ENCODE measurements at places on chromosomes 6 and 20. TPM values are rescaled to one million over a fixed set of nuclear protein-coding genes. Genes with fewer than 3 reads are reported as not detected.
A peak's percentile ranks its signal among the peaks of the same experiment; 100 is the strongest.

GRCh38 chr6:112360498-112360897 lies 13.4 kb downstream of the RFPL4B start:
- no peaks in the 10 kb centered on the region for H3K4me1 ChIP-seq
- H3K36me3 ChIP-seq, result no peaks in the 10 kb centered on the region
- H3K27me3 ChIP-seq, result peaks cover 8% of the 10 kb centered on the region
- no peak overlapping the region for H3K27ac ChIP-seq
- no peak for DNase-seq

DNA sequence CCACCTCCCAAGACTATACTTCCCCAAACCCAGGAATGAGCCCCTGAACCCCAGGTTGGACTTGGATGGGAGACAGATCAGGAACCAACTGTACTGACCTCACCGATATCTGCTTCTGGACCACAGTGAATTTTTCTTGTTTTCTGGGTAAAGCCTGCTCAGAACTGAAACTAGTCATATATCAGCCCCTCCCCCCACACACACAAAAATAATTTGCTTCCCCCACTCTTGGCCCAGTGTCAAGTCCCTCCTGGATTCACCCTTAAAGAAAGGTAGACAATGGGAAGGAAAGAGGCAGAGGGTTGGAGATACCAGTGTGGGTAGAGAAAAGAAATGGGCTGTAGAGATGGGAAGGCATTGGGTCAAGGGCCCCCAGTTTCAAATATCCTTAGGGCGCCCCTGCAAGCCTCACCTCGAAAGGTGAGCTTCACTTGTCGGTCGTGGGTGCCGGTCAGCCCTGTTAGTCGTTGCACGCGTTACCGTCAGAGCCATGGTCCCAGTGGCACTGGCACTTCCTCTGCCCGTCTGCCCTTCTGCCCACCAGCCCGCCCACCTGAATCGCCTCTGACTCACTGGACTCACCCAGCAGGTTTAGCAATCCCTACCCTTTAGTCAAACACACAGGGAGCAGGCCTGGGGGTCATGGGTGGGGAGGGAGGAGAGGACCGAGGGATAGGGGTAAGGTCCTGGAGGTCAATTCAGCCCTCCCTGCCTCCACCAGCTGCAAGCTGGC lies 8.5 kb upstream of the SPAG4 start:
- H3K27ac ChIP-seq, result no peak overlapping the region
- peaks cover 7% of the 10 kb centered on the region for H3K27me3 ChIP-seq
- no peaks in the 10 kb centered on the region for H3K36me3 ChIP-seq
- H3K4me3 ChIP-seq, result no peak overlapping the region
- H3K4me1 ChIP-seq, result no peaks in the 10 kb centered on the region
- DNase-seq, result no peak

IMPG1 gene
- not detected for total RNA-seq

DNA sequence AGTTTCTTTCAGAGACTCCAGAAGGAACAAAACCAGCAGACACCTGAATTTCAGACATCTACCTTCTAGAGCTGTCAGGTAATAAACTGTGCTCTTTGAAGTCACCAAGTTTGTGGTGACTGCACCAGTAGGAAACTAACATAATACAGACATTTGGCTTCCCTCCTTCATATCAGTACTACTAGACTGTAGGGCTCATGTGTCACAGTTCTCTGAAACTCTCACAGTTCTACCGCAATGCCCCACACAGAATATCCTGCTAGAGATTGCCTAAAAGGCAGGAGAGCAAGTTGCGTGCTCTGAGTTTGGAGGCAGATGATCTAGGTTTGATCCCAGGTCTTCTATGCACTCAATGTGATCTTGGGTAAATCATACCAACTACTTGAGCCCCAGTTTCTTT lies 205.0 kb upstream of the LRFN2 start:
- peaks cover 40% of the 10 kb centered on the region for H3K4me1 ChIP-seq
- no peak overlapping the region for H3K27ac ChIP-seq
- no peaks in the 10 kb centered on the region for H3K36me3 ChIP-seq
- no peak overlapping the region for H3K4me3 ChIP-seq

GRCh38 chr20:37873884-37874283 lies 29.0 kb upstream of the VSTM2L start:
- DNase-seq, result no peak
- no peaks in the 10 kb centered on the region for H3K4me1 ChIP-seq
- H3K27me3 ChIP-seq, result no peaks in the 10 kb centered on the region
- peaks cover 17% of the 10 kb centered on the region for H3K36me3 ChIP-seq
- no peak overlapping the region for H3K27ac ChIP-seq

- no peak overlapping the region for H3K4me3 ChIP-seq
- H3K36me3 ChIP-seq, result no peaks in the 10 kb centered on the region
- H3K27me3 ChIP-seq, result no peaks in the 10 kb centered on the region
- no peak overlapping the region for H3K27ac ChIP-seq
Measured at GRCh38 chr6:8749465-8749864, 314.1 kb upstream of the SLC35B3 start.

RAB44 gene
- total RNA-seq, result not detected

IP6K3 gene
- total RNA-seq, result not detected

PXDC1 gene
- 1.6 TPM for total RNA-seq

DNA sequence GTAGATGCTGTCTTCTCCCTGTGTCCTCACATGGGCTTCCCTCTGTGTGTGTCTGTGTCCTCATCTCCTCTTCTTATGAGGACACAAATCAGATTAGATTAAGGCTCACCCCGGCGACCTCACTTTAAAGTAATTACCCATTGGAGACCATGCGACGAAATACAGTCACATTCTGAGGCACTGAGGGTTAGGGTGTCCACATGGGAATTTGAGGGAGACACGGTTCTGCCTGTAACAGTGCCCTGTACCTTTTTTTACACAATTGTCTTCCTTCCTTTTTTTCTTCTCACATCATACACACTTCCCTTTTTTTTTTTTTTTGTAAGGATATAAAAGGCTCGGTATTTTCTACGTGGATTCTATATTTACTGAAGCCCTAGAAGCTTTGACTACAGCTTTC lies 48.9 kb downstream of the DEK start:
- no peak overlapping the region for H3K4me3 ChIP-seq
- H3K4me1 ChIP-seq, result peaks cover 25% of the 10 kb centered on the region
- peaks cover 26% of the 10 kb centered on the region for H3K36me3 ChIP-seq
- H3K27me3 ChIP-seq, result no peaks in the 10 kb centered on the region
- DNase-seq, result no peak
- no peak overlapping the region for H3K27ac ChIP-seq

GRCh38 chr6:155261111-155261900 lies 2.5 kb upstream of the CLDN20 start:
- no peak for DNase-seq
- H3K4me1 ChIP-seq, result peaks cover 17% of the 10 kb centered on the region
- H3K36me3 ChIP-seq, result peaks cover 34% of the 10 kb centered on the region
- H3K27me3 ChIP-seq, result no peaks in the 10 kb centered on the region
- peak overlapping the region; percentile 84 for H3K27ac ChIP-seq
- H3K4me3 ChIP-seq, result no peak overlapping the region

- H3K36me3 ChIP-seq, result peaks cover 22% of the 10 kb centered on the region
- no peak for DNase-seq
- no peak overlapping the region for H3K27ac ChIP-seq
- H3K4me1 ChIP-seq, result peaks cover 3% of the 10 kb centered on the region
- no peak overlapping the region for H3K4me3 ChIP-seq
Measured at GRCh38 chr20:25005220-25005619, 12.7 kb upstream of the APMAP start.

CD24 gene
- total RNA-seq, result 0.21 TPM

CCN6 gene
- total RNA-seq, result 0.26 TPM

ALDH5A1 gene
- 16.5 TPM for total RNA-seq

DNA sequence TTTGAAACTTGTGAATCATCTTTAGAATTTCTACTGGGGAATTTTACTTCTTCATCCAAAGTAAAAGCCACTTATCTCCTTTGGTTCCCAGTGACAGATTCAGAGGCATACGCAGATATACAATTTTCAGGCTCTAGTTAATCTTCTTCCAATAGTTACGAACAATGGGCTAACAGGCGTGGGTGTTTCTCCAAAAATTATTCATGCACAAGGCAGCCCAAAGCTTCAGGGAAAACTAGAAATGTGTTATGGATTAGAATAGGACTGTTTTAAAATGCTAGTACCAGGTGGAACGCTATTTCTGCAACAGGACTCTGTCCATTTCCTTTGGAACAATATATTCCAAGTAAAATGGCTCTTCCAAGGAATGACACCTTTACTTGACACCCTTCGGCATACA lies 102.2 kb downstream of the ZNF217 start:
- peaks cover 23% of the 10 kb centered on the region for H3K4me1 ChIP-seq
- peaks cover 6% of the 10 kb centered on the region for H3K36me3 ChIP-seq
- no peak overlapping the region for H3K4me3 ChIP-seq
- H3K27me3 ChIP-seq, result no peaks in the 10 kb centered on the region
- H3K27ac ChIP-seq, result no peak overlapping the region

DNA sequence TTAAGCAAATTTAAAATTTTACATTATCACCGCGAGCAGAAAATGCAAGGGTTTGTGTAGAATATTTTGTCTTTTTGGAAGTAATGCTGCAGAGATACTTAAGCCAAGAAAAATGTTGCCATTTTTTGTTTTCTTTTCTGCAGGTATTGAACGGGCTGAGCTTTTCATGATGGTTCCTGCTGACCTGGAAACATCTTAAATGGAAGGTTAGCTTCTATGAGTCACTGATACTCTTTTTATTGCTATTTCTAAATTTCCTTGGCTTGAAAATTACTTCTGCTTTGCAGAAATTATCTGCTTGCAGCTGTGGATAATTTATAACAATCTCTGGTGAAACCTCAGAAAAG lies 12.7 kb downstream of the SYTL3 start:
- peaks cover 35% of the 10 kb centered on the region for H3K4me1 ChIP-seq
- DNase-seq, result no peak
- no peak overlapping the region for H3K4me3 ChIP-seq

- H3K4me1 ChIP-seq, result no peaks in the 10 kb centered on the region
- no peak overlapping the region for H3K4me3 ChIP-seq
- DNase-seq, result no peak
- H3K27me3 ChIP-seq, result no peaks in the 10 kb centered on the region
- H3K27ac ChIP-seq, result no peak overlapping the region
- H3K36me3 ChIP-seq, result no peaks in the 10 kb centered on the region
Measured at GRCh38 chr6:141133836-141134235, 998.9 kb upstream of the GJE1 start.

CRYBG1 gene
- 26.6 TPM for total RNA-seq

DNA sequence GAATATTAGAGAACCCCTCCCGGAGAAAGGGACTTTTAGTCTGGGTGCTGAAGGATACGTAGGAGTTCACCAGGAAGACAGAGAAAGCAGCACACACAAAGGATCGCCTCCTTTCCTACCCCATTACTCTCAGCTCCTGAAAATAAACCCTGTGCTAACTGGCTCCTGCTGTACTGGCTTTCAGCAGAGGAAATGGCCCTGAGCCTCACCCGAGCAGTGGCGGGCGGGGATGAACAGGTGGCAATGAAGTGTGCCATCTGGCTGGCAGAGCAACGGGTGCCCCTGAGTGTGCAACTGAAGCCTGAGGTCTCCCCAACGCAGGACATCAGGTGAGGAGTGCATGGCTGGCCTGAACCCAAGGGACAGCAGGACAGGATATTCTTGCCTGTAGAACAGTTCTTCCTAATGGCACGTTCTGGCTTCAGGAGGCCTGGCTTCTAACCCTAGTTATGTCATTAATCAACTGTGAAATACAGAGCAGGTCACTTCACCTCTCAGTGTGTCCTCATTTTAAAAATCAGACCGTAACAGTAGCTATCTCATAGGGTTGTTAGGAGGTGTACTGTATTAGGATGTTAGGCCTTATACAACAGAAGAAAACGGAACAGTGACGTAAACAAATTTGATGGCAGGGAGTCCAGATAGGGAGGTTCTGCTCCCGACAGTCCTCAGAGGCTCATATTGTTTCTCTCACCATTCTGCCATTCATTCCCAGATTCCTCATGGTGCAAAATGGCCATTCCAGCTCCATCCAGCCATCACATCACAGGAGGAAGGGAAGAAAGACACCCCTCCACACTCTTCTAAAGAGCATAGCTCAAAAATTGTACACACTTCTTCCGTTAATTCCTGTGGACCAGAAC lies 1.8 kb downstream of the RBCK1 start:
- peak overlapping the region; percentile 79 for H3K4me3 ChIP-seq
- peak; percentile 30 for DNase-seq
- H3K27ac ChIP-seq, result peak overlapping the region; percentile 83
- H3K27me3 ChIP-seq, result no peaks in the 10 kb centered on the region

DNA sequence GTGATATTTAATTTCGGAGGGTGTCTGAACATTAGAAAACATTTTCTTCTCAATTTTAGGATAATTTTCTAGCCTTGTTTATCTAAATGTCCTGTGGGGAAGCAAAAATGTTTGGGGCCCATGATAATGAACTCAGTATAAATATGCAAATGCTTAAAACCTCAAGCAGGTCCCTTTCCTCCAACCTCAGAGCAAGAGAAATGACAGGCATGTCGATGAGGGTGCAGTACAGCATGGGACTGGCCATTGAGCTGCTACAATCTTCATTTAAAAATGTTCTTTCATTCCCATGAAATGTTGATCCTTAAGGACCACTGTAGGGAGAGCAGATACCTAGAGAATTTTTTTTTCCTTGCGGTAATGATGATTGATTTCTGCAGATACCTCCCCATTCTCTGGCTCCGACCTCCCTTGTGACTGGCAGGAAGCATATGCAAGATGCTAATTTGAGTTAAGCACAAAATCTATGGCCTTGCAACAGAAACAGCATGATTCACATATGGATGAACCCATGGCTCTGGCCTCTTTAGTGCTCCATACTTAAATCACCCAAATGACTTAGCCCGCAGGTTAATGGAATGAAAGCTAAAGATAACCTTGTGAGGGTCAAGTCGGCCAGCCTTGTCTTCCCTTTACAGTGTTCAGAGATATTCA lies 243.3 kb downstream of the SOX4 start:
- no peaks in the 10 kb centered on the region for H3K36me3 ChIP-seq
- no peaks in the 10 kb centered on the region for H3K27me3 ChIP-seq
- H3K27ac ChIP-seq, result no peak overlapping the region
- H3K4me3 ChIP-seq, result no peak overlapping the region

AK9 gene
- total RNA-seq, result 3.5 TPM

CD93 gene
- total RNA-seq, result 0.84 TPM

DNA sequence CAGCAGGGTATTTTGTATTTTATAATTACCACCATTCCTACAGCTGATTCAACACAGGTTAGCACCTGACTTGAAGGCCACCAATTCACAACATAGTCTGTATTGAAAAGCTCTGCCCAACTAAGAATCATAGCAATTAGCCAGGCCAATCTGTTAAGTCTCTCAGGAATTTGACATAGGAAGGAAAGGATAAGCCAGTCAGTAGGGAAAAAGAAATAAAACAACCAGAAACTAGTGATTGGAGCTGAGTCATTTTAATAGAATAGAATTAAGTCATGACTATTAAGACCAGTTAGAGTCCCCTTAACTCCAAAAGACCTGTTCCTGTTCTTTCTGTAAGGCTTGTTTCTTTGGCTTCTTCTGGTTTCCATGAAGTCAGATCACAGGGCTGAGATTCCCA lies 8.1 kb downstream of the RANBP9 start:
- H3K27me3 ChIP-seq, result no peaks in the 10 kb centered on the region
- H3K36me3 ChIP-seq, result peaks cover 16% of the 10 kb centered on the region
- H3K27ac ChIP-seq, result no peak overlapping the region
- H3K4me1 ChIP-seq, result peaks cover 38% of the 10 kb centered on the region
- no peak for DNase-seq

GRCh38 chr6:100322886-100323285 lies 141.8 kb downstream of the SIM1 start:
- no peaks in the 10 kb centered on the region for H3K4me1 ChIP-seq
- H3K27me3 ChIP-seq, result no peaks in the 10 kb centered on the region
- no peak overlapping the region for H3K27ac ChIP-seq
- H3K4me3 ChIP-seq, result no peak overlapping the region
- DNase-seq, result no peak
- no peaks in the 10 kb centered on the region for H3K36me3 ChIP-seq

PDE7B gene
- total RNA-seq, result 0.73 TPM

SLC22A3 gene
- total RNA-seq, result not detected

SCRT2 gene
- total RNA-seq, result not detected

Data from activated CD4-positive, alpha-beta T cell treated with anti-CD3 and anti-CD28 coated beads for 36 hours (primary cell).